ENCODE measurements at places on chromosomes 4 and X.
A peak's percentile ranks its signal among the peaks of the same experiment; 100 is the strongest.

- peak; percentile 51 for DNase-seq
These were observed 50.8 kb downstream of the LRP2BP start for GRCh38 chr4:185344743-185345538.

- no peak for DNase-seq
These were observed 350.0 kb upstream of the CTSO start for GRCh38 chr4:156303708-156304107.

DNA sequence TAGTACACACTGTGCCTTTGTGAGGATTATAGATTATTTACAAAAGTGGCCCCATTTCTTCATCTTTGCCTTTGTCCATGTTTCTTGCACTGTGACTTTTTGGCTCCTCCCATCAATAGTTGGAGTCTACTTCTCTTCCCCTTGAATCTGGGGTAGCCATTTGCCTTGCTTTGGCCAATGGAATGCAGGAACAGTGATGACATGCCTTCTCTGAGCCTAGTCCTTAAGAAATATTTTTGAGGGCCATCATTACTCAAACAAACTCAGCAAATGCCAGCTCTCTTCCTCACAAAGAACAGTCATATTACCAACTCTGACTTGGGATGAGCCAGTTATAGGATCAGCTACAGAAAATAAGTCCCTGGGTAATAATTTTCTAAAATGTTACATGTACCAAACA lies 189.6 kb downstream of the FRMPD4 start:
- DNase-seq, result no peak

- DNase-seq, result no peak
These were observed 538.2 kb downstream of the INPP4B start for GRCh38 chr4:142307857-142308256.

GRCh38 chrX:9745417-9746115 lies 20.1 kb downstream of the GPR143 start:
- peak; percentile 95 for DNase-seq

GRCh38 chr4:176671532-176671931 lies 121.2 kb downstream of the VEGFC start:
- DNase-seq, result no peak

DNA sequence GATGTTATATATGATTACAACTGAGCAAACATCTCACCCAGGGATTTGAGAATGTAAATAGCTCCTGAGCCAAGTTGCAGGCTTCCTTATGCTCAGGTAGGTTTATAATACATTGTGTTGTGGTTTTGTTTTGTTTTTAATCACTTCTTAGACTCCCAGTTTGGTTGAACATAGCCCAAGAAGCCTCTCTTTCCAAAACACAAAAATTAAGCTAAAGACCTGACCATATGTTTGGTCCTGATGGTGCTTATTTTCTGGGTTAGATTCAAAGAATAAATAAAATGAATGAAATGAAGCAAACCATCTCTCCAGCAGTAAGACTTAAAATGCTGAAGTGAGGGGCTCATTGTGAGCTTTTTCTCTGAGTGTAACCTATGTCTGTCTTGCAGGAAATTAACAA lies 93.5 kb downstream of the GRXCR1 start:
- no peak for DNase-seq

- no peak for DNase-seq
These were observed 562.8 kb upstream of the POU3F4 start for GRCh38 chrX:82945332-82945731.

DNA sequence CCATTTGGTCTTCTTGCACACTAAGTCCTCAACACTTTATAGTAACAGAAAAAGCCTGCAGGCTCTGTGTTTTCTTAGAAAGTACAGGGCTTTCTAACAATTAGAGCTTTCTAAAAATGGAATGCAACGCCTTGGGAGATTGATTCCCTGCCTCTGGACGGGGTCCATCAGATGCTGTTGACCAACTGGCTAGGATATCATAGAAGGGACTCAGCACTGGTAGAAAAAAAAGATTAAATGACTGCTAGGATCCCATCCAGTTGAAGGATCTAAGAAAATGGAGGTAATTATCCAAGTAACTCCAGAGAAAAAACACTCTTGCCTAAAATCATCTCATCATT lies 39.5 kb downstream of the USP46 start:
- no peak for DNase-seq

GRCh38 chr4:182843808-182844325 lies 73.3 kb downstream of the DCTD start:
- no peak for DNase-seq

DNA sequence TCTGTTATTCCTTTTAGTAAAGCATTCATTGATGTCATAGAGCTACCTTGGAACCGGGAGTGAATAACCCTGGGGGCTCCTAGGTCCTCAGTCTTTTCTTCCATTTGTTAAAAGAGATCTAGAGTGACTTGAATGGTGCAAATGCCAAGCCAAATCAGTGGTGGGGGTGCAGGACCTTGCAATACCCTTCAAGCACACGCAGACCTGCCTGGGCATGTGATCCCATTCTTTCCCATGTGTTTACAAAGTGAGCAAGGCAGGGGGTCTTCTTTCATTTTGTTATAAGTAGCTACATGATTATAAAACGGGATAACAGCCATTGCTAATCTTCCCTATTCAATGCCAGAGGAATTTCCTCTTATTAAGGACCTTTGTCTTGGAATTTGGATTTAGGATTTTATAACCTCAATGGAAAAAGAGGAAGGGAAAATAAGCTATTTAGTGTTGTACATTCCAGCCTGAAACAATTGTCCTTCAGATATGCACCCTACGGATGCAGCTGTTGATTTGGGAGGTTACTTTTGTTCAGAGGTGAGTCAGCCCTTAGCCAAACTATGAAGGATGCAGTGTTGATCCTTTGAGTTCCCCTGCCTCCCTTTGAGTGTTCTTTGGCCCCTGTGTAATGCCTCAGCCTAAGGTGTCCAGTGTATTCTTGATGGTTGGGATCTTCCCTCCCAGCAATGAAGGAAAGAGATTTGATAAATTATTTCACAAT lies 623.8 kb upstream of the HTR2C start:
- DNase-seq, result no peak

- DNase-seq, result no peak
These were observed 22.3 kb upstream of the SH3D19 start for GRCh38 chr4:151347490-151348235.

DNA sequence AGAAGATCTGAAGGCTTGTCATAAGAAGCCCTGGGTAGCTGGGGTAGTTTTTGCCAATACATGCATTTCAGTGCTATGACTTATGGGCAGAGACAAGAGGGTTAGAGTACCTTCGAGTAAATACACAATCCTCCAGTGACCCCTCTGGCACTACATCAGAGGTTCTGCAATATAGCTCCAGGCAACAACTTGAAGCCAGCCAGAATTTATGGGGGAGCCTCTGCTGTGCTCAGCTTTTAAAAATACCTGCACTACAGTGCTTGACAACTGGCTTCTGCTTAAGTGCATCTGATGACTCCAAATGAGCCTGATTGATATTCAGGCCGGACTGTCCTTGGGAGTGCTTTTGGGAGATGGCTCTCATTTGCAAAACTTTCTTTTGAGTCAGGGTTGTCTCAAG lies 44.9 kb upstream of the SMAD1 start:
- no peak for DNase-seq

- peak; percentile 25 for DNase-seq
These were observed 5.8 kb downstream of the SRPX start for GRCh38 chrX:38214551-38215531.

DNA sequence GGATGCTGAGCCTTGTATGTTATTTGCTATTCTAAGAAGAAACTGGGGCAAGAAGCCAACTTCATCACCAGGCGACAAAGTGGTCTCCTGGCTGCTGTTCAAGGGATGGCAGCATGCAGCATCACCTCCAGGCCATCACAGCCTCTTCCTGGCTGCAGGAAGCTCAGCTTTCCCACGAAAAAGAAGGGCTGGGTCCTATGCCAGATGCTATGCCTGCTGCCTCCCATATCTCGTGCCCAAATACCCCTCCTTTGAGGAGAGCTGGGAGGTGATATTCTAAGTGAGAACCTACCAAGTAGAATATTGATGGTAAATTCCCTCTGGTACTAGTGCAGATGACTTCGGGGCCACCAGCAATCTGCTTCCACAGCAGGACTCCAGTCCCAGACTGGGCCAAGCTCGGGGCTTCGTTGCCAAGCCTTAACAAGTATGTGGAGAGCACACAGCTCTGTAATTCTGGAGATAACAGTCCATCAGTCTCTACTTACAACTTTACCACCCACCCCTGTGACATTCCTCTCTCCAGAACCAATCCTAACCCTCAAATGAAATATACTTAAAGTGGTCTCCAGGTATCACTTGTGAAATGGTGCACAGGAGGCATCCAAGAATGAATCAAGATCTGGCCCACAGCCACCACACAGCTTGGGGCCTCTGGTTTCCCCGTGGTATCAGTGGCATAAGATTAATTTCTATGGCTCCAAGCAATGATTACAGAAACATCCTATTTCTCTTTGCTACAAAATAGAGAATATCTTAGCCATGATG lies 149.3 kb downstream of the PALLD start:
- no peak for DNase-seq

GRCh38 chrX:3134316-3134945 lies 93.2 kb downstream of the ARSF start:
- DNase-seq, result no peak

- no peak for DNase-seq
These were observed 14.1 kb upstream of the RHOXF2 start for GRCh38 chrX:120144178-120144844.

DNA sequence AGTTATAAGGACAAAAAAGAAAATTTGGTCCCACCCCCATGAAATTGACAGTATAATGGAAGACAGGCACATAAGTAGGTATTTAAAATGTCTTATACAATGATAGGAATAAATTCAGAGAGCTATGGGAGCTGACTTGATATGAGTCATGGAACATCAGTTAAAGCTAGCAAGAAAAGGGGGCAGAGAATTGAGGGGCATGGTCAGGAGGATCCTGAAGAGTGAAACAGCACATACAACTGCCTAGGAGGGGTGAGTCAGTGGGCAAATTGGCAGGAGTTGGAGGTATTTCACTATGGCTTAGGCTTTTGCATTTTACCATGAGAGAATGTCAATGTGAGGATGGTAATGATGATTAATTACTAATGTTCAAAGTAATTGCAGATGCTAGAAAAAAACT lies 95.4 kb upstream of the BANK1 start:
- DNase-seq, result no peak

GRCh38 chrX:16196829-16197228 lies 29.5 kb downstream of the MAGEB17 start:
- no peak for DNase-seq

DNA sequence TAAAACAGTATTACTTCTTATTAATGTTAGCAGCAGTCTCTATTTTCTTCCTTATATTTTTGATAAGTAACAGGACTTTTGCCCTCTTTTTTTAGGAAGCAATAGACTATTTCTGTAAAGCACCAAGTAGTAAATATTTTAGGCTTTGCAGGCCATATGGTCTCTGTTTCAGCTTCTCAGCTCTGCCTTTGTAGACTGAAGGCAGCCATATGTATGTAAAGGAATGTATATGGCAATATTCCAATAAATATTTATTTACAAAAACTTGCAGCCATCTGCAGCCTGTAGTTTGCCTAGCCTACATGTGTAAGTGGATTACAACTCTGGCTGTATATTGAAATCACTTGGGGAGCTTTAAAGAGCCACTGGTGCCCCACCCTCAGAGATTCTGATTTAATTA lies 15.0 kb downstream of the RADX start:
- no peak for DNase-seq

DNA sequence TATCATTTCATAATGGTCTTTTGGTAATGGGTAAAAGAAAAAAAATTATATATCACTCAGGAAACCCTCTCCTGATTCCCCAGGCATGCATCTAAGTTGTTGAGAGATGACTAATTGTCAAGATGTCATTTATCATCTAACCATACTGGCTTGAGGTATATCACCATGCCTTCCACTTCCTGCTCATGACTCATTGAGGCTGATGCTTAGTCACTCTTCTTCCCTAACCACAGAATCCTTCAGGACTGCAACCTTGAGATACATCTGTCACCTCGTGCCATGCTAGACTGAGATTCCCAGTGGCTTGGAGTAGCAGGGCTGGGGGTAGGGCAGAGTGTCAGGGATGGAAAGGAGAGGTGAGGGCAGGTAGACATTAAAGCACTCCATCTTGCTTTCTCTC lies 782.5 kb upstream of the INTU start:
- DNase-seq, result peak; percentile 71

GRCh38 chrX:19372170-19372546 lies 28.4 kb downstream of the PDHA1 start:
- DNase-seq, result peak; percentile 75

GRCh38 chr4:184472614-184473498 lies 1.5 kb downstream of the IRF2 start:
- DNase-seq, result peak; percentile 75

GRCh38 chr4:17315459-17315858 lies 196.4 kb downstream of the QDPR start:
- no peak for DNase-seq

- no peak for DNase-seq
These were observed 75.4 kb downstream of the IRF2 start for GRCh38 chr4:184398741-184399511.

GRCh38 chr4:3329887-3330286 lies 37.1 kb downstream of the RGS12 start:
- no peak for DNase-seq

GRCh38 chr4:112411781-112412550 lies 104.0 kb downstream of the NEUROG2 start:
- DNase-seq, result no peak

DNA sequence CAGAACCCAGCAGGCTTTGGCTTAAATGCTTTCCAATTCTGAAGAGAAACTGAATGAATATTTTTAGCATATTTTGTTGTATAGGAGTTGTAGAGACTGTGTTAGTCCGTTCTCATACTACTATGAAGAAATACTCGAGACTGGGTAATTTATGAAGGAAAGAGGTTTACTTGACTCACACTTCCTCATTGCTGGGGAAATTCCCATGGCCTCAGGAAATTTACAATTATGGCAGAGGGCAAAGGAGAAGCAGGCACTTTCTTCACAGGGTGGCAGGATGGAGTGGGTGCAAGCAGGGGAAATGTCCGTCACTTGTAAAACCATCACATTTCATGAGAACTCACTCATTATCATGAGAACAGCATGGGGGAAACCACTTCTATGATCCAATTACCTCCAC lies 291.7 kb downstream of the PACRGL start:
- DNase-seq, result peak; percentile 84

DNA sequence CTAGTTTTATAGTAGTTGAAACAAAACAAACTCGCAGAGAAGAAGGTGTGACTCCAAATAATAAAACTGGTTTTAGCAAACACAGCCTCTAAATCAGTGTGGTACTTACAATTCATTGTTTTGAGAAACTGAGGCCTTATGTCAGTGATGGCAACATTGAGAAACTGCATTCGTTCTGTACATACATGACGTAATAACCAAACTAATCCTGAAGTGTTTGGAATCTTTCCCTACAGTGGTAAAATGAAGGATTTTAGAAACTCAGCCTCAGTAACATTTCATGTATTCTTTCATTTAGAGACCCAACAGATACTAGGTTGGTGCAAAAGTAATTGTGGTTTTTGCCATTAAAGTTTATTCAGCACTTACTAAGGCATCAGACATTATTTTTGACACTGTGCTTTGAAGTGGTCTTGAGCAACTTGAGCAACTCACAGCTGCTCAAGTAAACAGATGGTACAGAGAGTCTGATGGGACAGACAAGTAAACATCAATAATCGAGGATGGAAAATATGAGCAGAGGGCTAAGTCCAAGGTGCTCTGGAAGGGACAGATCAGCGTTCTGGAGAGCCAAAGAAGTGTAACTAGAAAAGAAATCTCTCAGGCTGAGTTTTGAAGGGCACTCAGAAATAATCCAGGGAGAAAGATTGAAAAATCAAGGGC lies 390.8 kb upstream of the BOD1L1 start:
- DNase-seq, result no peak
